ENCODE measurements at places on chromosomes 7 and 10. TPM values are rescaled to one million over a fixed set of nuclear protein-coding genes. Genes with fewer than 3 reads are reported as not detected.

GRCh38 chr7:138233189-138233588 lies 156.9 kb downstream of the AKR1D1 start:
- no peak for DNase-seq

- DNase-seq, result no peak
Observed at GRCh38 chr7:36683695-36684357, 40.5 kb downstream of the AOAH start.

- DNase-seq, result no peak
Observed at GRCh38 chr7:131094685-131095084, 233.0 kb upstream of the MKLN1 start.

DNA sequence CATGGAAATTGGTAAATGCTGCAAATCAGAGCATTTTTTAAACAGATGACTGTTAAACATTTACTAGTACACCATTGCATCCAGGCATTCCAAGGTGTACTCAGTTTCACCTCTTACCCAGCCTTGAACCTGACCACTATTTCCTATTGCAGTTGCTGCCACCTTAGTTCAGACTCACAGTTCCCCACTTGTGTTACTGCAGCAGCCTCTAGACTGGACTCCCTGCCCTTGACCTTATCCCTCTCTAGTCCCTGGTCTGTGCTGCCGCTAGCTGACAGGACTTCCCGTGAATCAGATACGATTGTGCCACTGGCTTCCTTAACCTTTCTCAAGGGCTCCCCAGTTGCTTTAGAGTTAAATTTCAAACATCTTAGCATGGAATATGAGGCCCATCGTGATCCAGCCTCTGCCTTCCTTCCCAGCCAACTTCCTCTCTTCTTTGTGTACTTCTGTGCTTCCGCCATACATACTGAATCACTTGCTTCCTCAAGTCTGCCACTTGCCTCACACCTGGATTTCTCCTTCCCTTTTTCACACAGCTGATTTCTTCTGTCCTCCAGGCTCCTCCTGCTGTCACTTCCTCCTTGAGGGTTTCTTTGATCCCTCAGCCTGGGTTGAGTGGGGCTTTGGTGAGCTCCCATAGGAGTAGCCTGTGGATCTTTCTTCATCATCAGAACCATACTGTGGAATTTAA lies 118.7 kb upstream of the GJD4 start:
- no peak for DNase-seq

DNA sequence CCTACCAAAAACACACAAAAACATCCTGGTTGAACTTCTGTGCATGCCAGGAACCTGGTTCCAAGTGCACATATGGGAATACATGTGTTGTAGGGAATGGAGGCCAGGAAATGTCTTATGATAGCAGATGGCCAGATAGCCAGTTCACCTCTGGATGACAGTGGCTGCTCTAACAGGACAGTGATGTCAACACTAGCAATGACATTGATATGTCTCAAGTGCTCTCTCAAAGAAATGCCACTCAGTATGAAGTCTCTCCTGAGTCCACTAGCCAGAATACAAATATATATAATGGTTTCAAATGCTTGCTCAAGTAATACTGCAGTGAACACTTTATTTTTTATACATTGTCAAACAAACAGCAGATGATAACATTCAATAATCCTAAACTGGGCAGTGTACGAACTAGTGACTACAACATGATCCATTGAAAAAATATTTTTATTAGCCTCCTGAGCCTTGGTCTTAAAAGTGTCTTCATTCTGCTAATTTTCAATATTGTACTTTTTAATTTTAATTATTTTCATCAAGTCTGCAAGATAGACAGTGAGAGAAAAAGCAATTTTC lies 26.0 kb upstream of the PCDH15 start:
- DNase-seq, result no peak

GRCh38 chr7:120402079-120402767 lies 129.2 kb downstream of the KCND2 start:
- no peak for DNase-seq

GRCh38 chr7:17142831-17143541 lies 155.5 kb upstream of the AHR start:
- DNase-seq, result no peak

- DNase-seq, result no peak
Observed at GRCh38 chr10:126640401-126640800, 30.1 kb downstream of the C10orf90 start.

Gene TLX1
- total RNA-seq, result not detected

Gene HIPK2
- 81.0 TPM for total RNA-seq

Gene CAMK2B
- 0.30 TPM for total RNA-seq

Gene ZNF804B
- not detected for total RNA-seq

Gene TMEM236
- 5.9 TPM for total RNA-seq
